Stimulated activated CD4-positive, alpha-beta T cell treated with anti-CD3 and anti-CD28 coated beads, Interleukin-15, amount 100 ng/mL, for 24 hours (primary cell): ENCODE measurements at places on chromosomes 7 and 10.

GRCh38 chr10:102408131-102408727, 10.4 kb downstream of the PSD start:
- DNase-seq: no peak

GRCh38 chr10:14536241-14537213, 205.8 kb upstream of the FRMD4A start:
- DNase-seq: peak; percentile 66

DNA sequence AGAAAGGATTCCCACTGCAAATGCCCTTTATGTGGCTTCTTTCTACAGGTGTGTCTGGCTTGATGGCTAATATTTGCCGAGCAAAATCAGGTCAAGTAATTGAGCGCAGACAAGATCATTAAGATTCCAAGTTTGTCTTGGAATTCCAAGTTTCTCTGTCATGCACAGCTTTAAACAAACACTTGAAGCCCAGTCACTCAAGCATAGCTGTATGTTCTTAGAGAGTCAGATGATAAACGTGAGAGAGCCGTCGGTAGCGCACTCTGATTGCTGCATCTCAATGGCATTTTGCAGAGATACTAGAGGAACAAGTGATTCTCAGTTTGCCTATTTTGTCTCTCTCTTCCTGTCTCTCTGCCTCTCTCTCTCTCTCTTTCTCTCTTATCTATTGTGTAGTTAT, 658 bp downstream of the DMBT1 start:
- no peak for DNase-seq

- no peak for DNase-seq
Measured at GRCh38 chr7:29873644-29874294, 67.5 kb downstream of the WIPF3 start.
